Sigmoid colon (tissue), 7 donors: ENCODE measurements at places on chromosomes 2 and 18. TPM values are rescaled to one million over a fixed set of nuclear protein-coding genes. Genes with fewer than 3 reads are reported as not detected.

Gene CYP26B1
- 5.0 TPM for total RNA-seq

Gene BIRC6
- total RNA-seq: 110 TPM

Gene SLC11A1
- total RNA-seq: 15.0 TPM

Gene C2orf66
- total RNA-seq: not detected

Gene TMEM169
- total RNA-seq: 1.4 TPM

Gene WNT10A
- not detected for total RNA-seq

Gene NRP2
- 207 TPM for total RNA-seq

Gene UNC80
- total RNA-seq: 2.4 TPM

Gene WDR43
- 40.3 TPM for total RNA-seq

Gene TRPM8
- not detected for total RNA-seq

Gene TMEM247
- not detected for total RNA-seq

GRCh38 chr18:76397631-76398030 lies 97.4 kb downstream of the ZNF516 start:
- DNase-seq: peak; percentile 54

DNA sequence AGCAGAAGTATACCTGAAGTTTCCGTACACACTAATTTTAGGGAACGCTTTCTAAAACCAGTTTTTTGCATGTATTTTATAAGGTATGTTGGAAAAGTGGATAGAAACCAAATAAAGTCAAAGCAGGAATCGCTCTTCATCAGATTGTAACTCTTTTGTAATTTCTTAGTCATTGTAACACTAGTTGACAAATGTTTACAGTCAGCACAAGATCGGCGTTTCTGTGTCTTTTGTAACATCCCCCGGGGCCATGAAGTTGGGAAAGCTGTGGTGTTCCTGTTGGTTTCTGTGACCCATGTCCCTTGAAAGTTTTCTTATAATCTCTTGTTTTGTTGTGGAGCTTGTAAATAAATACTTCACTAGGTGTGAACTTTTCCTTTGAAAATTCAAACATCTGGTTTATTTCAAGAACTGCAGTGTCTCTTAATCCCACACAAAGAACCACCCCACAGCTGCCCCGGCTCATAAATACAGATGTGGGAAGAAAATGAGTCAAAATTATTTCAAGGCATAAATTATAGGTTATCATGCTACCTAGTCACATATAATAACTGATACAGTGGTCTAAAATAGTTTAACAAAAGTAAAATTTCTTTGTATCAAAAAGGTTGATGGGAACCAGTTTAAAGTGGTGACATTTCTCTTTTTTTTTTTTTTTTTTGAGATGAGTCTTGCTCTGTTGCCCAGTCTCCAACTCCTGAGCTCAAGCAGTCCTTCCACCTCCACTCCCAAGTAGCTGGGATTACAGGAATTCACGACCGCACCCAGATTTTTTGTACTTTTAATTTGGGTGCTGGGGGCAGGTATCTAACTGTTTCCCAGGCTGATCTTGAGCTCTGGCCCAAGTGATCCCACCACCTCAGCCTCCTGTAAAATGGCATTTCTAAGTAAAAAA lies 751 bp upstream of the NMI start:
- peak; percentile 77 for DNase-seq

GRCh38 chr2:70029814-70030409 lies 57.4 kb upstream of the PCBP1 start:
- DNase-seq: peak; percentile 91

DNA sequence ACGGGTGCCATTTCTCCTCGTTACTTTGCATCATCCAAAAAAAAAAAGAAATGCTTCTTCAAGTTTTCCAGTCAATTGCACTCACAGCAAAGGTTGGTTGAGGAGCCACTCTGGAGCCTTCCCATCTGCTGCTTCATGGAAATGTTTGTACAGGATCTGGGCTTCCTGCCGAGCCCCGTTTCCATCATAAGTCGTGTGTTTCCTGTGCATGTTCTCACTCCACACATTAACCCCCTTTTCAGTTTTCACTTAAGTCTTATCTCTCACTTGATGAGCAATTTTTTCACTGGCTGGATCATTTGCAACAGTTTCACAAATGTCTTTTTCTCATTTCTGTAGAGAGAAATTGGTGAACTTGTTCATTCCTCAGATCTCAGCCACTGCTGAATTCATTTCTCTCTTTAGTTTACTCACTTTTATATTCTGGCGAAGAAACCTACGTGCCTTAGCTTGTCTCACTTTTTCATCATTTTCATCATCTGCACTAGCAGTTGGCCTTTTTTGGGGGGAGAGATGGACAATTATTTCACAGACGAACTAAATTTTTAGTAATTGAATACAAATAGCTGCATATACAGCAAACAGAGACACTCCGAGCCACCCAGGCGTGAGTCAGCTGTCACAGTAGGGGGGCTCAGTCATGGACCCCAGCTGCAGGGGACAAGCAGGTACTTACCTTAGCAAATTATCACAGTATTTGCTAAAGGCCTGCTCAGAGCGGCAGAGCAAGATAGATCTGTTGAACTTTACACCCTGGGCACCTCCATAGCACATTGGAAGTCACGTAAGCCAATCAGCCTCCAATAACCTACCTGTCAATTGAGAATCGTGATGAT lies 750.8 kb upstream of the ID2 start:
- peak; percentile 81 for DNase-seq

DNA sequence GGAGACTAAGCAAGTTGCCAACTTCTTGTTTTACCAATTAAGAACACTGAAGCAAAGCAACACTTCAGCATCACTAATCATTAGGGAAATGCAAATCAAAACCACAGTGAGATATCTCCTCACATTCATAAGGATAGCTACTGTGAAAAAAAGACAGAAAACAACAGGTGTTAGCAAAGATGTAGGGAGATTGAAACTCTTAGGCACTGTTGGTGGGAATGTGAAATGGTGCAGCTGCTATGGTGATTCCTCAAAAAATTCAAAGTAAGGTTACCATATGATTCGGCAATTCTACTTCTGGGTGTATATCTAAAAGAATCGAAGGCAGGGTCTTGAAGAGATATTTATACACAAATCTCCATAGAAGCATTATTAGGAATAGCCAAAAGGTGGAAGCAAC lies 8.6 kb upstream of the PRKD3 start:
- no peak for DNase-seq

DNA sequence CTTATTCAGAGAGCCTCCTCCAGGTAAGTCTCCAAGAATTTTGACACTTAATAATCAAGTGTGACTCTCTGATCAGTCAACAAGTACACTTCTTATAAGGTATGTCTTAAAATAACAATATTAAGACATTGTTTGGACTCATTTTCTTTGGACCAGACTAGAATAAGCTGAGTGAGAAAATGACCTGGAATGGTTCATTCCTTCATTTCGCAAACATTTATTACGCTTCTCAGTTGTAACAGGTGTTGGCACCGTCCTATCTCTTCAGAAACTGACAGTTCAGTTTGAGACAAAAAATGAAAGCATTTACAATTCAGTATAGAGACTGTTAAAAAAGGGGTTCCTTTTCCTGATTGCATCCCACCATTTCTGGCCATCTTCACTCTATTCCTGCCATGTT lies 46.6 kb downstream of the TSPYL6 start:
- DNase-seq: no peak

GRCh38 chr2:189952536-189953109 lies 109.9 kb downstream of the MSTN start:
- DNase-seq: no peak

GRCh38 chr2:238895891-238896600 lies 48.2 kb downstream of the TWIST2 start:
- peak; percentile 94 for DNase-seq

- no peak for DNase-seq
Measured at GRCh38 chr18:31738460-31739407, 21.9 kb downstream of the SLC25A52 start.

GRCh38 chr2:186442885-186443284 lies 43.2 kb upstream of the ZC3H15 start:
- DNase-seq: no peak

- no peak for DNase-seq
Measured at GRCh38 chr18:72235422-72235821, 308.7 kb downstream of the CBLN2 start.

DNA sequence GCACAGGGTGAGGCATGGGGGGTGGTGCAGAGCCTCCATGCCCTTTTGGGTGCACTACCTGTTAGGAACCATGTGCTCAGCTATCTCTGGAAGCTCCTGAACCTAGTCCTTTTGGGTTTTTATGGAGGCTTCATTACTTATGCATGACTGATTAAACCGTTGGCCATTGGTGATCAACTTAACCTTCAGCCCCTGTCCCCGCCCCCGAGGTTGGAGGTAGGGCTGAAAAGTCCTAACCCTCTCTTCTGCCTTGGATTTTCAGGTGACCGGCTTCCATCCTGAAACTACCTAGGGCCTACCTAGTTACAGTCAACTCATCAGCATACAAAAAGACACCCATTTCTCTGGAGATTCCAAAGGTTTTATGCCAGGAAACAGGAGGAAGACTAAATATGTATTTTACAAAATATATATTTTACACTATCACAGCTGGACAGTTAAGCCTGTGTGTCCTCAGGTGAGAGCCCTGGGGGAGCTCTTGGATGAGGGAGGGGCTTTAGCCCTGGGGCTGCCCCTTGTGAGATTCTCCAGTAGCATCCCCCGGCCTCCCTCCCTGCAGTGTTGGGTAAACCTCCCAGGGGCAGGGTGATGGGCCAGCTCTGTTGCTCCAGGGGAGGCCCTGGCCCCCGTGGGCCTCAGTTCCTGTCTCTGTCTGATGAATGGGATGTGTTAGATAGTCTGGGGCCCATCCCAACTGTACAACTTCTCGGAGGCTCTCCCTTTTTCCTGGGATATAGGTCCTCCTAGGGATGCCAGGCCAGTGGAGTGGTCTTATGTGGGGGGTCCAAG lies 24.1 kb downstream of the GLI2 start:
- DNase-seq: peak; percentile 44

GRCh38 chr2:109423556-109424359 lies 190.0 kb downstream of the SEPTIN10 start:
- peak; percentile 59 for DNase-seq

GRCh38 chr2:64804651-64805050 lies 150.9 kb upstream of the SERTAD2 start:
- no peak for DNase-seq

DNA sequence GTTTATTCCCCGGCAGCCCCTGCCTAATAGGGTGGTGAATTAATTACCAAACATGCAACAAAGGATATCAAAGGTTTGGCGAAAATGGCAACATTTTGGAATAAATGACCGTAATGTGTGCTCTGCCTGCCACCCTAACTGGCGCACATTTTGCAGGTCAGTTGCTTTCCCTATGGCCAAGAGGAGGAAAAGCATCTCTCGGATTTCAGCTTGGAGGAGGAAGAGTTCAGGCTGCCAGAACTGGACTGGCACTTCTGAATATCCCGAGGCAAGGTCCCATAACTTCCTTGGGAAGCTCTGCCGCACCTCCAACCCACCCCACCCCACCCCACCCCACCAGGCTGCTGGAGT lies 37.1 kb downstream of the SLC25A52 start:
- no peak for DNase-seq
